ENCODE measurements at places on chromosomes 12 and 14. TPM values are rescaled to one million over a fixed set of nuclear protein-coding genes. Genes with fewer than 3 reads are reported as not detected.

DNA sequence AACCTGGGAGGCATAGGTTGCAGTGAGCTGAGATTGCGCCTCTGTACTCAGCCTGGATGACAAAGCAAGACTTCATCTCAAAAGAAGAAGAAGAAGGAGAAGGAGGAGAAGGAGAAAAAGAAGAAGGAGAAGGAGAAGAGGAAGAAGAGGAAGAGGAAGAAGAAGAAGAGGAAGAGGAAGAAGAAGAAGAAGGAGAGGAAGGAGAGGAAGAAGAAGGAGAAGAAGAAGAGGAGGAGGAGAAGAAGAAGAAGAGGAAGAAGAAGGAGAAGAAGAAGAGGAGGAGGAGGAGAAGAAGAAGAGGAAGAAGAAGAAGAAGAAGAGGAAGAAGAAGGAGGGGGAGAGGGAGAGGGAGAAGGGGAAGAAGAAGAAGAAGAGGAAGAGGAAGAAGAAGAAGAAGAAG, 12.9 kb upstream of the KRT8 start:
- DNase-seq, result no peak

- no peak for DNase-seq
Measured at GRCh38 chr12:86186449-86186848, 69.7 kb downstream of the MGAT4C start.

GRCh38 chr14:59200195-59200594, 11.7 kb downstream of the DAAM1 start:
- DNase-seq, result no peak

TAS2R8 gene
- total RNA-seq, result not detected

LRTM2 gene
- total RNA-seq, result 0.05 TPM

Measured in thymus (tissue), 14 donors.